LoVo (cell line): ENCODE measurements at places on chromosomes 2 and 18.

DNA sequence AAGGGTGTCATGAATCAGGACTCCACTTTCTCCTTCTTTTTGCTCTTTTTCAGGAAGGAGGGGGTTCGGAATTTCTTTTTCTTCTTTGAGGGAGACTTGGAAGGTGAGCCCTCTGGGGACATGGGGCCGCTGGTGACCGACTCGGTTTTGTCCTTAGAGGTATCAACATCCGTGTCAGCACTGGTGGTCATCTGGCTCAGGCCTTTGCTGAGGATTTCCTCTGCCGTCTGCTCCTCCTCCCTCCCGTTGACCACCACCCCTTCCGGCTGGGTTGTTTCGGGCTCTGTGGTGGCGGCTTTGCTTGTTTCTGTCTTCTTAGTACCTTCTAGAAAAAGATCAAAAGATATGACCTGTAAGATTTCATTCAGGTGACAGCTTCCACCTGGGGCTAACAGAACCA is 104.6 kb downstream of the ADD2 start:
- no peak for DNase-seq

DNA sequence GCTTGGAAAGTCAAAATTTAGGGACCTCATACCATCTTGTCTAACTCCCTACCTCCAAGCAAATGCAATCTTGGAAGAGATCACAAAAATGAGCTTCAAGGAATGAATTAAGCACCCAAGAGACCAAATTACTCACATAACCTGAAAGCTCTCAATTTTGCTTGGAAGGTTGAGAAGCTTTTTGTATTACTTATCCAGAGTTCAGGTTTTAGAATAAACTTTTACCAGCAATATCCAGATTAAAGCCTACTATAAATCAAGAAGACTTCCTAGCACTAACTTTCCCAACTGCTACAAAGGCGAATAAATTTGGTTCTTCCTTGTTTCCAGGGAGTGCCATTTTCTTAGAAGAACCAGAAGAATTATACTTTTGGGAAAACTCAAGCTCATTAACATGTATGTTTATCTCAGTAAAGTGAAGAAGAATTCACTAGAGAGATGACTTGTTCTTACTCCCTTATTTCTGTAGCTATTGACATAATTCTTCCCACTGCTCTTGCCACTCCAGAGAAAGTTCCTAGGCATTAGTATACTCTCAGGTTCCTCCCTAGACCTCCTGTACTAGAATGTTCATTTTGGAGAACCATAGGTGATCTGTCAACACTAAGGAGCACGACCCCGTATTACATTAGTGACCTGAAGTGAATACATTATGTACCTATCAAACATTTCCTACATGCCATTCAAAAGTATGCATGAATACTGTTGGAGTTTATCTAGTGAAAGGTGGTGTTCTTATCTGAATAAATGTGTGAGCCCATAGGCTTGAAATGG is 18.0 kb upstream of the STPG4 start:
- DNase-seq: no peak

- no peak for DNase-seq
Measured at GRCh38 chr2:63663013-63663864, 74.5 kb downstream of the MDH1 start.

GRCh38 chr18:74281011-74281979 is 10.5 kb downstream of the CYB5A start:
- DNase-seq: no peak

GRCh38 chr18:49652881-49653724 is 91.2 kb downstream of the LIPG start:
- no peak for DNase-seq

GRCh38 chr2:104504331-104505073 is 349.4 kb upstream of the POU3F3 start:
- no peak for DNase-seq

DNA sequence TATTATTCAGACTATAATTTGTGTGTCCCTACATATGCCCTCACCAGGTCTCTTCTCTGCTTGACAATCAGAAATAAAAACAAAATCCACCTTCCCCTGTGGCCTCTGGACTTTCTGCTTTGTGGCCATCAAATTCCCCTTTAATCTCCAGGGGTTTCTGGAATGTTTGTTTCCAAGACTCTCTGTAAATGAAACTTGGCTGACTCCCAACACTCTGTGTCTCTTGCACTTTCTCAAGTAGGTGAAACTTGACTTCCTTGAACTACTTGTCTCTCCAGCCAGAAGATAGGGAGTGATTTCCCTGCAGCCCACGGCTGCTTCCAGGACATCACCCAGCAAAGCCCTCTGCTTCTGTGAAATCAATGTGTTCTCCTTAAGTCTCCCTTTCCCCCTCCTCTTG is 54.1 kb upstream of the AQP4 start:
- DNase-seq: no peak

DNA sequence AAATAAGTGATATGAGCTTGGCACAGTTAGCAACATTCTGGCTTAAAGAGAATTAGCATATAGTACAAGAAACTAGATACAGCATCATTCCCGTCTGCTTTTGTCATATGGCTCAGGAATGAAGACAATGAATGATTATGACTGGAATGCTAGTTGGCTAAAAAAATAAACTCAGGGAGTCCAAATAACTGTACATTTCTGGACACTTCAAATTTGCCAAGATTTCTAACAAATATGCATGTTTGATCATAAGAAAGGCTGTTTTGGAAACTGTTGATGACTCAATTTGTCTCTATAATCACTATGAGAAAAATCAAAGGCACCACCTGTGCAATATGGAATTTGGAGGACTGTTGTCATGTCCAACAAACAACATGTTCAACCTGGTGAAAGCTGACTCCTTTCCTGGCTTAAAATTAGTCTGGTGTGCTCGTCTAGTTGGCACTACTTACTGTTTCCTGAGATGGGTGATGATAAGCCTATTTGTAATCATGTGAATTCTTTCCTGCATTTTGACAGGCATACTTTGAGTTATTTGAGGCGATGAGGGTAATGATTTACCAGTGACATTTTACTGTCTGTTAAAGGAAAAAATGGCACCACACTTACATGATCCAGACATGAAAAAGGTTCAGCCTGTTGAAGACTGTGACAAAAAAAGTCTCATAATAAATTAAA is 133.9 kb upstream of the CDH20 start:
- DNase-seq: no peak

DNA sequence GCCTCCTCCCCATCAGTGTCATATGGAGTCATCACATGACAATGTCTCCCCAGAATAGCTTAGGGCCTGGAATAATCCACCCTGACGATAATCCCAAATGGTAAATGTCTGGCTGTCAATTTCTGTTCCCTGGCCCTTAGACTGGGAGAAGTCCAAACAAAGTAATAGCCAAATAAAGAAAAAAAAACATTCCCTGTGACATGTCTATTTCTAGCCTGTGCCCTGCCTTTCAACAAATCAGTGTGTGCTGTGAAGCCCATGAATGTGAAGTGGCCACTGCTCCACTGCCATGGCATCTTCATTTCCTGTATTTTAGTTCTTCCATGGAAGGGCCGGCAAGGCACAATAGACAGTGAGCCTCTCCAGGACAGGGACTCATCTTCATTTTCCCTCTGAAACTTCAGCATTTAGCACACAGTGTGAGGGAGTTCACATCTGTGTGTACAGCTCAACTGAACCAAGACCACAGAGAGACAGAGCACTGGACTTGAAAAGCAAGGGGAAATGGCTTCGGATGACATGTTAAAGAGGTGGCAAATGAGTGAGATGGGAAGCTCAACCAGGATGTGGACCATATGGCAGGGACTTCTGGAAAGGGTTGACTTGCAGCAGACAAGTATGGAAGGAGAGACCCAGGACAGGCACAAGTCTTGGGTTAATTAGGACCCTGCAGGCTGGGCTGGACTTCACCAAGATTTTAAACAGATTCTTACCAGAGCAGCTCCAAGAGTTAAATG is 140.0 kb downstream of the ANTXR1 start:
- no peak for DNase-seq

DNA sequence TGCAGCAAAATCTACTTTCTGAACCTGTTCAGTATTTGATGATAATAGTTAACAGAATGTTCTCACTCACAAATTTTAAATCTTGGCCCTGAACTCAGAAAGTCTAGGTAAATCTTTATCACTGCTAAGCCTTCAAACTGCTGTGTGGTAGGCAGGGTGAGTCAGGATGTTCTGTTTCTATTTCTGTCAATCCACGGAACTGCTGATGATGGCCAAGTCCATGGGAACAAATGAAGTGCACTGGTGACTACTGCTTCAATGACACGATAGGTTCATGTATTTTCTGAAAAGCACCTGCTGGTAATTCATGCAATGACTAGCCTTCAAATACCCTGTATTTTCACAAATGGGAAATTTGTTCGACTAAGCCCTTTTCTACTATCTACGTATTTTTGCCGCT is 14.2 kb downstream of the NIFK start:
- no peak for DNase-seq

- DNase-seq: no peak
Measured at GRCh38 chr18:3225588-3225987, 5.8 kb upstream of the MYOM1 start.

- no peak for DNase-seq
Measured at GRCh38 chr18:3422905-3423304, 27.1 kb upstream of the TGIF1 start.

DNA sequence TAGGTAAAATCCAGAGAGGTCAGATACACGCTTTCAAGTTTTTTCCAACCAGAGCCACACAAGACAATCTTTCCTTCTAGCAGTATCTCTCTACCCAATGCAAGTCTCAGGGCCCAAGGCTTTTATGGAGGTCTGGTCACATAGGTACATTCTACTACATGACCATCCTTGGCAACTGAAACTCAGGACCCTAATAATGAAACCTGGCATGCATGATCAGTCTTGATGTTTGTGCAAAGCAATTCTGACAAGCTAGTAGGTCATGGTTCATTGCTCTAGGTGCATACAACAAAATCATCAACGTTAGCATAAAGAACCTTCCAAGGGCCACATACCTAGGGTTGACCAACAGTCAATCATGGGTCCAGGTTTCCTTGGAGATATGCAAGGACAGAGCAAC is 33.2 kb upstream of the CCDC88A start:
- DNase-seq: no peak

DNA sequence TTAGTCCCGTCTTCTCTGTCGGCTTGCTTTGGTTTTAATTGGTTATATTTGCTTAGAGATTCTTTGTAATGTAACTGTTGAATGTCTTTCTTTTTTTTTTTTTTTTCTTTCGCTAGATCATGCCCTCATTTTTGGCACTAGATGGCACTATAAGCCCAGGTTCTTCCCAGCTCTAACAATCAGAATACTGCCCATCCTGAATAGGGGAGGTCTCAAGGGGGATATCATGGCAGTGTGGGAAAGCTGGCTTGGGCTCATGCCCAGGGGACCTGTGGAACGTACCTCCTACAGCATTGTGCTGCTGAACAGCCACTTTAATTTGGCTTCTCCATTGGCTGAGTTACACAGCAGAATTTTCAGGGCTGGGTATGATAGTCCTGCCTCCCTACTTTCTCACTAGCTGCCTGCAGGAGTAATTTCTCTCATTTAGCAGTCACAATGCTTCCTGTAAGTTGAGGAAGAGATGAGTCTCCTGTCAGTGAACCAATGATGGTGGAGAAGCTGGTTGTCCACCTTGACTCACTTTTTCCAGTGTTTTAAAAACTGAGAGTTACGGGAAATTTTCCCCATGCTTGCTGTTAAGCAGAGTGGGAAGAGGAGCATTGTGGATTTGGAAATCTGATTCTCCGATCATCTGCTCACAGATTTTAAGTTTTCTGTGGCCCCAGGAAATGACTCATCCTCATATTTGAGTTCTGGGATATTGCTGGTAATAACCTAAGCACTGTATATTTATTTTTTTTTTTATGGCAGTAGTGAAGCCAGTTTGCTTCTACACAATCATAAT is 47.2 kb downstream of the RAD51AP2 start:
- DNase-seq: peak; percentile 49

GRCh38 chr2:104752504-104752903 is 101.4 kb upstream of the POU3F3 start:
- DNase-seq: no peak

- no peak for DNase-seq
Measured at GRCh38 chr18:41655074-41655473, 300.0 kb upstream of the PIK3C3 start.

DNA sequence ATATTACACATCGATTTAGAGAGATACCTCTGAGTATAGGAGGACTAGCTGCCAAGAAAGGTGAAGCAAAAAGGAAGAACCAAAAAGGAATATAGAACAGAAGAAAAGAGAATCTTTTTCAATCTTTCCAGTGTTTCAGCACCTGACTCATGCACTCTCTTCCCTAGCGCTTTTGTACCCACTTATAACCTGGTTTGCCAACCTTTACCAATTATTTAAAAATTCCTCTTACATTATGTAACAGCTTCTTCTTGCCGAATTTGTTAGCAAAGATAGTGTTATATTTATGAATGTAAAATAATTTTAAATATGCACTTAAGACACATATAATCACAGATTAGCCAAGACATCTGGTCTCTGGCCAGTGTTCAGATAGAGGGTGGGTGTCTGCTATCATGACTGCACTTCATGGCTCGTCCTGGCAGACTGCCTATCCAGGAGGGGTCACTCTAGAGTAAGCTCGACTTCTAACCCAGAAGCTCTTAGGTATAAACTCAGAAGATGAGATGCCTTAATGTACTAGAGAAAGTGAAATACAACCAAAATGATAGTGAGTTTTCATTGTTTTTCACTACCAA is 122.9 kb downstream of the ATAD2B start:
- no peak for DNase-seq

GRCh38 chr18:57539702-57540101 is 46.8 kb downstream of the FECH start:
- no peak for DNase-seq

DNA sequence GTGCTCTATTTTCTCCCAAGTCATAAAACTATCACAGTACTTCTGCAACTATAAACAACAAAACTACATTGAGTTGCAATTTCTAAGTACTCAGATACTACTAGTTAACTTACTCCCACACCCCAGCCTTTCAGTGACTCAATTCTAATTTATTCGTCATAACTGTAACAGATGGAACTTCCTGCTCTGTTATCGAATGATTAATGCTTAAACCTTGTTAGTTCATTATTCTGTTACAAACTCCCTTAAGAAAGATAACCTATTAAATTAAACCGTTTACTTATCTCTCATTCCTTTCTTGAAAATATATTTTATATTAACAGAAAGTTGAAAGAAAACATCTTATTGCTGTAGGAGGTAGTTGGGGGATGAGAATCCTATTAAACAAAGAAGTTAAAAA is 17.0 kb downstream of the TNFAIP6 start:
- no peak for DNase-seq

- DNase-seq: no peak
Measured at GRCh38 chr2:46351750-46352138, 54.5 kb downstream of the EPAS1 start.

DNA sequence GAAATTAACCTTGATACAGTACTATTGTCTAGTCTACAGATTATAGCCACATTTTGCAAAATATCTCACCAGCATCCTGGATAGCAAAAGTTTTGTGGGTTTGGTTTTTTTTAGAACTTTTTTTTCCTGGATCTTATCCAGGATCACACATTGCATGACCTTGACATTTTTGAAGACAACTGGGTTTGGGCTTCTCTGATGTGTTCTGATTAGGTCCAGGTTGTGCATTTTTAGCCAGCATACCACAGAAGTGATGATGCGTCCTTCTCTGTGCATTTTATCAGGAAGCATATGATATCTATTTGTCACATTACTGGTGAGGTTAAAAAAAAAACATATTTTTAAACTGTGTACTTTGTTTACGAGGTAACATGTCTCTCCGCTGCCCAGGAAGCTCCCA is 221.0 kb upstream of the OSR1 start:
- no peak for DNase-seq

- no peak for DNase-seq
Measured at GRCh38 chr2:210356944-210357343, 42.0 kb upstream of the MYL1 start.

GRCh38 chr18:26940744-26941398 is 75.4 kb upstream of the AQP4 start:
- no peak for DNase-seq

GRCh38 chr2:126707191-126707590 is 51.2 kb downstream of the GYPC start:
- no peak for DNase-seq
